ENCODE measurements at places on chromosomes 5 and 9. TPM values are rescaled to one million over a fixed set of nuclear protein-coding genes. Genes with fewer than 3 reads are reported as not detected.

CER1 gene
- not detected for total RNA-seq

LCN10 gene
- 1.3 TPM for total RNA-seq

SPARC gene
- 76.4 TPM for total RNA-seq

MAN2A1 gene
- 36.6 TPM for total RNA-seq

SLC6A7 gene
- not detected for total RNA-seq

IL13 gene
- not detected for total RNA-seq

GPX3 gene
- 125 TPM for total RNA-seq

SPATA9 gene
- not detected for total RNA-seq

TTC33 gene
- 3.8 TPM for total RNA-seq

CRB2 gene
- not detected for total RNA-seq

TRAF1 gene
- total RNA-seq = 1.2 TPM

GNA14 gene
- 0.60 TPM for total RNA-seq

CAMSAP1 gene
- 52.7 TPM for total RNA-seq

GRXCR2 gene
- not detected for total RNA-seq

GFI1B gene
- total RNA-seq = not detected

ACTBL2 gene
- total RNA-seq = not detected

TSSK1B gene
- 0.48 TPM for total RNA-seq

SOWAHA gene
- 0.04 TPM for total RNA-seq

MINAR2 gene
- total RNA-seq = not detected

KCNIP1 gene
- total RNA-seq = not detected

PCDHGA3 gene
- total RNA-seq = 0.76 TPM

RLN2 gene
- total RNA-seq = not detected

NR5A1 gene
- not detected for total RNA-seq

AGXT2 gene
- not detected for total RNA-seq
